Cortex of kidney (tissue), 1 donor: ENCODE measurements at places on chromosomes 6 and 20.

GRCh38 chr6:46819561-46819960 is 26.4 kb downstream of the MEP1A start:
- DNase-seq, result no peak

- no peak for DNase-seq
These were observed 10.7 kb downstream of the MAPRE1 start for GRCh38 chr20:32830437-32830836.

DNA sequence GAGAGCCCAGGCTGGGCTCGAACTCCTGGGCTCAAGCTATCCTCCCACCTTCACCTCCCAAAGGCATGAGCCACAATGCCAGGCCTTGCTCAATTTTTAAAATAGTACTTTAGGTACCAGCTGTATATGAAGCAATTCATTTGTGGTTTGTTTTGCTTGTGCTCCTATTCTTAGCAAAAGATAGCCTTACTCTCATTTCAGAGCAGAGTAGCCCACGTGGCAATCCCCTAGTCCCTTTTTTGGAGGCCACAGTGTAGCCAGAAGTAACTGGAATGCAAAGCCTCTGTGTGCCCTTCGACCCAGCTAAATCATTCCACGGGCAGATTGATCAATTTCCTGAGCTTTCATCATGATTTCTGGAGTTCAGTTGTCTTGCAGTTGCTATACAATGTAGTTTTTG is 372.2 kb downstream of the NRN1 start:
- no peak for DNase-seq

- DNase-seq, result no peak
These were observed 10.8 kb upstream of the MAN1A1 start for GRCh38 chr6:119360262-119360915.
